ENCODE measurements at places on chromosomes 7 and 10.
A peak's percentile ranks its signal among the peaks of the same experiment; 100 is the strongest.

- no peak for DNase-seq
Observed at GRCh38 chr7:71326595-71326994, 194.7 kb downstream of the GALNT17 start.

DNA sequence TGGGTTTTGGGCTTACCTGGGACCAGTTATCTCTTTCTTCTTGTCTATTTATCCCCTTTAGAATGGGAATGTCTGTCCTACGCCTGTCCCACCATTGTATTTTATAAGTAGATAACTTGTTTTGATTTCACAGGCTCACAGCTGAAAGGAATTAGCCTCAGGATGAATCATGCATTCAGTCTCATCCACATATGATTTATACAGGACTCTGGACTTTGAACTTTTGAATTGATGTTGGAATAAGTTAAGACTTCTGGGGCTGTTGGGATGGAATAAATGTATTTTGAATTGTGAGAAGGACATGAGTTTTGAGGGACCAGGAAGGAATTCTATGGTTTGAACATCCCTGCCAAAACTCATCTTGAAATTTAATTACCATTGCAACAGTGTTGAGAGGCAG is 112.6 kb downstream of the AMPH start:
- no peak for DNase-seq

- DNase-seq = peak; percentile 1
Observed at GRCh38 chr7:132709971-132710567, 133.8 kb upstream of the PLXNA4 start.

DNA sequence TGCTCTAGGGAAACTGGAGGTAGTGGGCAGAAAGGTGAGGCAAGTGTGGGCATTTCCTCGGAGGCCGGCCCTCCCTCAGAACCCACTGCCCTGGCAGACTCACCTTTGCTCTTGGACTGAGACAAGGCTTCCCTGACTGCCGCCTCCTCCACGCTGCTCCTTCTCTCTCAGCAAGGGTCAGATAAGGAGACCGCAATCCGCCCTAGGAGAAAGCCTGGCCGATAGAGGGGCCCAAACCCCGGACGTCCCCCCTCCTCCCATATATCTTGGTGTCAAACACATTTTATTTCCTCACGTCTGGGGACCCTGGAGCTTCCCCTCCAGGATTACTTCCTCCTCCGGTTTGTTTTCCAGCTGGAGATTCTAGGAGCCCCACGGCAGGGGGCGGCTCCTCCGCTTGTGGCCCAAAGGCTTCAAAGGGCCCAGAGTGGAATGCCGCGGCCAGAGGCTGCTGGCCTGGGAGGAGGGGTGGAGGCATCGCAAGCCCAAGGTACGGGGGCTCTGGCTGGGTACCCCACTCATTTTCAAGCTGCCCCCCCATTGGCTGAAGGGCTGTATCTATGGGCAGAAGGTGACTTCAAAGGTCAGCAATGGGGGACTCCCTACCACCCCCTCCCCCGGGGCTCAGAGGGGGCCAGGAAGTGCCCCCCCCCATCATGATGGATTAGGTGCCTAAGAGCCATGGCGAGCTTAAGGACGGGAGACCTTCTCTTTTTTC is 31.7 kb upstream of the LBX1 start:
- DNase-seq = no peak

- no peak for DNase-seq
Observed at GRCh38 chr10:119651514-119652360, 557 bp downstream of the BAG3 start.

GRCh38 chr10:62632071-62632809 is 172.3 kb upstream of the ADO start:
- DNase-seq = no peak

DNA sequence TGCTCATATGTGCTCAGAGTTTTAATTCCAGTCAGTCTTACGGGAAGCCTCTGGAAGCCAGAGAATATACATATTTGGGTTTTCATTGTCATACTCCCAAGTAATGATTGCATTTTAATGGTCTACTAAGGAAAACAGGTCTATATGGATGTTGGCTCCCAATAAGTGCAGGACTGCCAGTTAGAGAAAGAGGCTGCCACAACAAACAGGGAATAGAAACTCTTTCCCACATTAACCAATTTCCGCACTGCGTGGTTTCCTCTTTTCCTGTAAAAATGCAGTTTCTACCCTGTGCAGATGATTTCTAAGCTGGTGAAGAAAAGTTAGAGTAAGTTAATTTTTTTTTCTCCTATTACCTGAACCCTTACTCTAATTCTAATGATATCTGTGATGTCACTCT is 78.2 kb downstream of the CCSER2 start:
- DNase-seq = no peak

DNA sequence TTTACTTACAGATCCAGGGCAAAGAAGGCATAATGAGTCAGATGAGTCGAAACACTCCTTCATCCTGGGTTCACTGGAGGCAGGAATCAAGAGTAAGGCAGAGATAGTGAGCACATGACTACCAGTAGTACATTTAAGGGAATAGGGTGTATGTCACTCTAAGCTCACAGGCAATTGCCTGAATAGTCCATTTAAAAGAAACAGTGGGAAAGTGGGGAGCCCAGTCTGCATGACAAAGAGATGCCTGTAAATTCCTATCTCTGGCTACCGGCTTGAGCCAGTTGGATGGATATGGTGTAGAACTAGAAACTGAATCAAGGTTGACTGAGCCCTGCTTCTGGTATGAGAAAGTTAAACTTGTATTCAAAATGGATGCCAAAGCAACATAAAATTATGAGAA is 861.5 kb upstream of the ZWINT start:
- DNase-seq = no peak
